ENCODE measurements at places on chromosomes 7 and 10.

DNA sequence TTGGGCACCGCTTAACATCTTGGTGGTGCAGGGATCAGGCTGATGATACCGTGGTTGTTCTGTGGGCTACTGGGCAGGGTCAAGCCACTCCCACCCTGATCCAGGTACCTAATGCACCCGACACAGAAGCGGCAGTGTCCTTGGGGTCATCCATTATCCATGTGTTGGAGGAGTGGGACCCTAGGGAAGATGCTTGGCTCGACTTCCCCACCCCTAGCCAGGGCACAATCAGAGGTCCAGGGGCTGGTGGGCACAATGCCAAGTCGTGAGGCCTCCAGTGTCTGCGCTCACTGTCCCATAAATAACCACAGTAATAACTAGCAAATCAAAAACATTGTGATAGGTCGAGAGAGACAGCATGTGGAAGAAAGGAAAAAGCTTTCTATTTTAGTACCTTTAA is 37.7 kb downstream of the HTRA1 start:
- no peak for DNase-seq

DNA sequence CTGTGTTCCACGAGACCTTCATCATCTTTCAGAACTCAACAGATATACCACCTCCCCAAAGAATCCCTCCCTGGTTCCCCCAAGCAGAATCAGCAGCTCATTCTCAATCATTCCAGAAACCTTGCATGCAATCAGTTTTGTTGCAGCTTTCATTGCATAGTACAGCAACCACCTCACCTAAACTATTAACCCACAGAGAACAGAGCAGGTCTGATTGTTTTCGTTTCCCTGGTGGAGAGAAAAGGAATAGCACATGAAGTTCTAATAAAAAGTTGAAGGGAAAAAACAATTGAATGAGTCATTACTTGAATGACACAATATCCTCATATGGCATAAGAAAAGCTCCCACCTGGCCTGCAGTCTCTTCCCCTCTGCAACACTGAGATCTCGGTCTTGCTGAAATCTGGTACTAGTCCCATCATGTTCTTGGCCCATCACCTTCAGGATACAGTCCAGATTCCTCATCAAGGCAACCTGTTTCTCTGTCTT is 147.1 kb upstream of the GDF10 start:
- DNase-seq: peak; percentile 33

DNA sequence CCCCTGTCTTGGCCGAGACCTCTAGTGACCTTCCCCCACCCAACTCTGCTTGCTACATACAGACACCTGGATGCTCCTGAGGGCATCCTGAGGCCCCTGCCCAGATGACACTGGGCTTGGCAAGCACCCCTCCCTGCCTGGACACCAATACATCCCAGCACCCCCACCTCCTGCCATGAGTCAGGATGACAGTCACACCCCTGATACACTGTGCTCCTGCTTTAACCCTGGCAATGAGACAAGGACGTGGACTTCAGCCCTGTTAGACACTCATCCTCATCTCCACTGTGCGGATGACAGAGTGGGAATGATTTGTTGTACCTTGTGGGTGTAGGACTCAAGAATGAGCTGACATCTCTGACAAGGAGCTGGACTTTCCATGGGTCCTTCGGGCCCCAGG is 186.3 kb upstream of the ADCY1 start:
- DNase-seq: no peak

GRCh38 chr10:62900829-62901571 is 84.8 kb upstream of the EGR2 start:
- no peak for DNase-seq

GRCh38 chr7:99128076-99128950 is 15.6 kb downstream of the SMURF1 start:
- no peak for DNase-seq

DNA sequence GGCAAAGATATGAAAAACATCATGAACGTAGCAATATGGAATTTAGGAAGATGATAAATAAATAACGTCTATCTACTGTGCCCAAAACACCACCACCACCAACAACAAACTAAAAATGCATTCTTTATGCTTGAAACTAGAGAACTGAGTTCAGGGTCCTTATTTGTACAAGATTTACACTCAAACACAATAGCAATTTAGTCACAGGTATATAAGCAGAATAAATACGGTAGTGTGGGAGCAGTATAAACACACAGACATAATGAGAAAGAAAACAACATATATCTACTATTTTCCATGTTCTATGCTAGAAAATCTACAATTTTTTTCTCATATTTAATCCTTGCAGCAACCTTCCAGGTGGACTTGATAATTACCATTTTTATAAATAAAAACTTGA is 64.3 kb downstream of the ARL4A start:
- no peak for DNase-seq

DNA sequence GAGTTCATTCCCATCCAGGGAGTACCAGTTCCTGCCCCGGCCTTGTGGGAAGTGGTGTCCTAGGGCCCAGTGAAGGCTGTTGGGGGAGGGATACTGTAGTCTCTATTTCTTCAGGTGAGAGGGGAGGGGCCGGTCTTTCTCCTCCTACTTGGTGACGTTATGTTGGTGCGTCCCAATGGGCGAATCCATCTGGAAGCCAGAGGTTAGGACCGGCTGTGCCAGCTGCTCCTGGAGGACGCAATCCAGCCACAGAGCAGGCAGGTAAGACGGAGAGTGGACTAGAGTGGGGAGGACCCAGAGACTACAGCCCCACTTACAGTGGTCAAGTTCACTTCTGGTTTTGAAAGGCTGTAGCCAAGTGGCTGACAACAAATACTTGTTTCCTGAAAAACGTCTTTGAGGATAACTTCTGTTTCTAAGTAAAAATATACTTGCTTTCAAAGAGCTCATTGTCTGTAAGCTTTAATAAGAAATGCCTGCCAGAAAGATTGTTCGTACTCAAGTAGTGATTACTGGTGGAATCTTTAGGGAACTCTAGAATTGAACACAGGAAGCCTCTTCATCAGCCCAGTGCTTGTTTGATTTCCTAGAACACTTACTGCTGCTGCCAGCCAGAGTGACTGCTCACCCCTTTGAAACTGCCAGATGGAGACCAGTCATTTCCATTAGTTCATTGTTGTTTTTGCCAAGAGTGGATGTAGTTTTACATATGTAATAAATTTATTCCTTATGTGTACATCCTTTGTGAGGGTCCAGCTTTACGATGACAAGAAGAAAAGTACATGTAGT is 25.4 kb downstream of the RBM33 start:
- DNase-seq: no peak

DNA sequence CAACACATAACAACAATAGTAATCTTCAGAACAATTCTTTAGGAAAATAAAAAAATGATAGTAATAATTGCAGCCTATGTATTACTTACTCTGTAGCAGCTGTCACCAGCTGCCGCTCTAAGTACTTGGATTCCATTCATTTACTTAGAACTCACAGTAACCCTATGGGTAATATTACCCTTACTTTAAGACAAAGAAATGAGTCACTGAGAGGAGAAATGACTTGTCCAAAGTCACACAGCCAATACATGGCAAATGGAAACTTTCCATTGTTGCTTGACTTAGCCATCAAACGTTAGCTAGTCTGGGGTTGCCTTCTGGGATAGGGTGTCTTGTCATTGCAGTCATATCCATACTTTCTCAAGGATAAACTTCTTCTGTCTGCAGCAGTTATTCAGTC is 3.6 kb downstream of the CCNY start:
- no peak for DNase-seq

- no peak for DNase-seq
Observed at GRCh38 chr7:152541892-152542291, 106.1 kb upstream of the KMT2C start.

DNA sequence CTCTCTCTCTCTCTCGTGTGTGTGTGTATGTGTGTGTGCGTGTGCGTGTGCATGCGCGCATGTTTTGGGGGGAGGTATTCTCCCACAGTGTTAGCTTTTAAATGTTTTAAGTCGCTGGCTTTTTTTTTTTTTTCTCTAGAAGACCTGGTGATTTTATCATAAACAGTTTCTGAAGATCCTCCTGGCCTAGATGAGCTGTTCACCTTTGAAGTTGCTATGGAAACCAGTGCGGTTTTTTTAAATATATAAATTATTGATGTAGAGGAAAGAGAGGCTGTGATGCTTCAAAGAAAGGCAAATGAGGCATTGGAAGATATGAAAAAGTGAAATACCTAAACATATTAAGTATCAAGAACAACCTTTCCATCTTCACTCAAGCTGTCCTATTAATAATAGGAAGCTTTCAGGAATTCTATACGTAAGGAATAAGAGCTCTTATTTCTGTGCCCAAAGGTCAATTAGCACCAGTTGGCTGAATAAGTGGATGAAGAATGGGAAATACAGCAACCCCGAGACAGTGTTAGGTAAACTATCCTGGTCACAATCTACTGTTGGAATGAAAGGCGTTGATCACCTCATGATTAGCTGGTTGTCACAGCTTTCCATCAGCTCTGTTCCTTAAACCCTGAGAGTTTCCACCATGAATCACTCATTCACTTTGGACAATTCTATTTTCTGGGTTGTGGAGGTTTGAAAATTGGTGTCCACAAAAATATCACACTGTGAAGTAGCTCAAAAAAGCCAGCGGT is 66.5 kb upstream of the SLC35G1 start:
- DNase-seq: no peak
